ENCODE measurements at places on chromosomes 7 and 10. TPM values are rescaled to one million over a fixed set of nuclear protein-coding genes. Genes with fewer than 3 reads are reported as not detected.

- no peak for DNase-seq
Measured at GRCh38 chr10:132249226-132249724, 58.5 kb downstream of the STK32C start.

GRCh38 chr7:41621953-41622831 is 80.7 kb downstream of the INHBA start:
- no peak for DNase-seq

- no peak for DNase-seq
Measured at GRCh38 chr10:3636356-3637181, 148.4 kb downstream of the KLF6 start.

The TEX47 gene
- total RNA-seq: not detected

The NUTM2B gene
- total RNA-seq: 0.84 TPM

Measured in H4 (cell line).